Left renal pelvis (tissue), 4 donors: ENCODE measurements at places on chromosomes 7 and 10.

DNA sequence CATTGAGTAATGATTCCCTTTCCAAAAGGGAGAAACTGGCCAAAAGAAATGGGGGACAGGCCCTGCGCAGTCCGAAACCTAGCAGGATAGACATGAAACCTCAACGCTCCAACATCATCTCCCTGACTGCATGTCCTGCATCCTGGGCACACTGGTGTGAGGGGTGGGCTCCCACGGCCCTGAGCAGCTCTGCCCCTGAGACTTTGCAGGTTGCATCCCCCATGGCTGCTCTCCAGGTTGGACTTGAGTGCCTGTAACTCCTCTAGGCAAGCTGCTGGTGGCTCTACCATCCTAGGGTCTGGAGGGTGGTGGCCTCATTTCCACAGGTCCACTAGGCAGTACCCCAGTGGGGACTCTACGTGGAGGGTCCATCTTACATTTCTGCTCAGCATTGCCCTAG, 16.3 kb upstream of the CRYGN start:
- DNase-seq: no peak

- no peak for DNase-seq
These were observed 106.1 kb downstream of the PRKCQ start for GRCh38 chr10:6473901-6474370.

- no peak for DNase-seq
These were observed 2.8 kb upstream of the ERCC6 start for GRCh38 chr10:49541762-49542161.

- DNase-seq: no peak
These were observed 3.5 kb downstream of the AQP1 start for GRCh38 chr7:30915005-30915601.

- DNase-seq: no peak
These were observed at the start of gene WNT16 for GRCh38 chr7:121328508-121329190. WNT16 (plus strand) TSS chr7:121329000; CDS start chr7:121329293, 293 bp downstream.

DNA sequence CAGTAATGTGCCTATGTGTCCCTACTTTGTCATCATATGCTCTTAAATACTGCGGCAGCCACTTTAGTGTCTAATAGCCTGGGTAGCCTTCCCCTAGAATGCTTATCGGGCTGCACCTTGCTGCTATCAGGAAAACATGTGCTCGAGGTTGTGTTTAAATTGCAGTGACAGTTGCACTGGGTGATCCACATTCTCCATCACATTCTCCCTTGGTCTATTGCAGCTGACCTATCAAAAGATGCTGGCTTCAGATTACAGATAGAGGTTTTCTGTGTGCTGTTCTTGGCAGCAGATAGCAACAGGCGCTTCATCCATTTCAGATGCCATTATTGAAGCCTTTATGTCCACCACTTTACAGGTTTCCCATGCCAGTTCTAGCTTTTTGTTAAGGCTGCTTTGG, 130.1 kb upstream of the MDFIC start:
- no peak for DNase-seq

- no peak for DNase-seq
These were observed 34.3 kb downstream of the JAKMIP3 start for GRCh38 chr10:132100091-132100481.

DNA sequence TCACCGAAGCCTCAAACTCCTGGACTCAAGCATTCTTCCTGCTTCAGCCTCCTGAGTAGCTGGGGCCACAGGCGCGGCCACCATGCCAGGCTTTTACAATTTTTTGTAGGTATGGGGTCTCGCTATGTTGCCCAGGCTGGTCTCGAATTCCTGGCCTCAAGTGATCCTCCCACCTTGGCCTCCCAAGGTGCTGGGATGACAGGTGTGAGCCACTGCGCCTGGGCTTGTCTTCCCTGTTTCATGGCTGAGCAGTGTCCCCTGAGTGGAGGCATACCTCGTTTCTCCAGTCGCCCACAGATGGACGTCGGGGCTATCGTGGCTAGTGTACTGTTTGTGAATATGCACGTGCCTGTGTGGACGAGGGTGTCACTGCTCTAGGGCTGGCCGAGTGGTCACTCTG, 11.3 kb downstream of the INPP5A start:
- no peak for DNase-seq

DNA sequence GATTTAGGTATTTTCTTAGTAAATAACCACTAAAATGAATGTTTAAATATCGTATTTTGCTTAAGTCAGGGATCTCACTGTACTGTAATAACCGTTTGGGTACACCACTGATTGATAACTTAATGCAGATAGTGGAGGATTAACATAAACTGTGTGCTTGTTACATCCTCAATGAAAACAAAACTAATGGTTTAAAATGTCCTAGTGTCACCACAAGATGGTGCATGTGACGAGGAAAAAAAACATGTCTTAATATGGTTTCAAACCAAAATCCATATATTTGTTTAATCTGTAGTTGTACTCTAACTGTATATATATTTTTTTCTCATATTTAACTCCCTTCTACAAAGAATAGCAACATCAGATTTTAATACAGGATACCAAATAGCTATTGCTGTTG, 19.2 kb downstream of the ARMC10 start:
- no peak for DNase-seq

DNA sequence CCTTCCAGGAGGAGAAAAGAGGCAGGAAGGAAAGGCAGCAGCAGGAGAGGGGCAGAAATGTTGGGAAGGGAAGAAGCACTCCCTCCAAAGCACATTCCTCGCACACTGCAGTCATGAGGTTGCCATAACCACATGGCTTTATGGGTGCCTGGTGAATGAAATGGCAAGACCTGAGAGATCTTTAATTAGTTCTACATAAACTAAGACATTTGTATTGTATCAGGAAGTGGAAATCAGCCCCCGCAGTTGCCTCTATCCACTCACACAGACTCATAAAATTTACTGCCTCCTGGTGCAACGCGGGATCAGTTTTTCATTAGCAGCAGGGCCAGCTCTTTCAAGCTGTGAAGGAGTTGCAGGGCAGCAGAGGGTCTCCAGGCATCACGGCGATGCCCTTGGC, 106.4 kb downstream of the COL13A1 start:
- no peak for DNase-seq

- no peak for DNase-seq
These were observed 49.9 kb downstream of the BLVRA start for GRCh38 chr7:43808410-43808809.

GRCh38 chr7:114217026-114217806, 197.4 kb upstream of the FOXP2 start:
- DNase-seq: no peak

- peak; percentile 18 for DNase-seq
These were observed 686 bp downstream of the AASS start for GRCh38 chr7:122143376-122143750.

- no peak for DNase-seq
These were observed 111.3 kb downstream of the HECTD2 start for GRCh38 chr10:91521439-91521838.

DNA sequence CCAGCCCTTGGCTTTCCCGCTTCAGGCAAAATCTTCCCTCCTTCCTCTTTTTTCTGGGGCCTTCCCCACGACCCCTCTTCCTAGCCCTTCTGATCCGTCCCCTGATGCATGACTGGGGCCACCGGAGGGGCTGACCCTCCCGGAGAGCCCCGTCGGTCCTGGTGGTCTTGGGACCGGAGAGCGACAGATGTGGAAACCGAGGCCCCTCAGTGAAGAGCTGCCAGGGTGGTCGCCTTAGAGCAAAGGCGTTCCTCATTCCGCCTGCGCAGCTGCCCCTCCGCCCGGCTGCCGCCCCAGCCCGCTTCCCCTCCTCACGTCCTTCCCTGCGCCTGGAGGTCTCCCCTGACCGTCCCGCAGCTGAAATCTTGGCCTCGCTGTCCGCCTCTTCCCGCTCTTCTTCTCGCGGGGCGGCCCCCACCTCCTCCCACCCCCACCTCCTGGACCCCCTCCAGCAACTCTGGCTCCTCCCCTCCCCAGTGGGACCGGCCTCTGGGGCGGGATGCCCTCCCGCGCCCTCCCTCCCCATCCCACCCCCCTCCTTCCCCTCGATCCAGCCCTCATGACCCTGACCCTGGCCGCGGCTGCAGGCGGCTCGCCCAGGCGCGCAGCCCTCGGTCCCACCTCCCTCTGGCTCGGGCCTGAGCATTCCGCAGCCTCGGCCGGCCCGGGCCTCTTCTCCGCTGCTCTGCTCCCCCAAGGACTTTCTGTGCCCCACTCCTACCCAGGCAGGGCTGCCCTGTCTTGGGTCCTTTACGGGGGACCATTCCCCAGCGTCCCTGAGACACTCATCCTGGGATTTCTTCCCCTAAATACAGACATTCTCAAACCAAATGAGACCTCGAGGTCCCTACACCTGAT, at the start of gene RARRES2:
Gene RARRES2 (minus strand): TSS at position 367 of the 858 bp plus-strand sequence. CDS start 1,020 bp downstream, outside the sequence.
- no peak for DNase-seq

DNA sequence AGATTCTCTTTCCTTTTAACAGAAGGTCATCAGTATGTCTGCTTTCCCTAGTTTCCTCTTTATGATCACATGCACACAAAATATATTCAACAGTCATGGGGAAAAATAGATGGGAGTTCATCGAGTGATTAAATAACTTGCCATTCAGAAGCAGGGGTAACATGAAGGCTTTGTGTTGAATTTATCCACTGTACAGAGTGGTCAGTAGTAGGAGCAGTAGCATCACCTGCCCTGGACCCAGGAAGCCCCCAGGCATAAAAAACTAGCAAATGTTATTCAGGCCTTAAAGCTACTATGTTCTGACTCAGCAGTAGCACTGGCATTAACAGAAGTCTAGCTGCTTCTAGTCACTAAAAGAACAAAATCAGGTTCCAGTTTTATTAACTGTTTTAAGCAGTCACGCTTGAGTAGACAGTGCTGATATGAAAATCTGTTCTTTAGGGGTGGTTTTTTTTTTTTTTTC, 31.4 kb upstream of the FAM133B start:
- no peak for DNase-seq

- no peak for DNase-seq
These were observed 1.9 kb downstream of the VGF start for GRCh38 chr7:101163279-101164070.

DNA sequence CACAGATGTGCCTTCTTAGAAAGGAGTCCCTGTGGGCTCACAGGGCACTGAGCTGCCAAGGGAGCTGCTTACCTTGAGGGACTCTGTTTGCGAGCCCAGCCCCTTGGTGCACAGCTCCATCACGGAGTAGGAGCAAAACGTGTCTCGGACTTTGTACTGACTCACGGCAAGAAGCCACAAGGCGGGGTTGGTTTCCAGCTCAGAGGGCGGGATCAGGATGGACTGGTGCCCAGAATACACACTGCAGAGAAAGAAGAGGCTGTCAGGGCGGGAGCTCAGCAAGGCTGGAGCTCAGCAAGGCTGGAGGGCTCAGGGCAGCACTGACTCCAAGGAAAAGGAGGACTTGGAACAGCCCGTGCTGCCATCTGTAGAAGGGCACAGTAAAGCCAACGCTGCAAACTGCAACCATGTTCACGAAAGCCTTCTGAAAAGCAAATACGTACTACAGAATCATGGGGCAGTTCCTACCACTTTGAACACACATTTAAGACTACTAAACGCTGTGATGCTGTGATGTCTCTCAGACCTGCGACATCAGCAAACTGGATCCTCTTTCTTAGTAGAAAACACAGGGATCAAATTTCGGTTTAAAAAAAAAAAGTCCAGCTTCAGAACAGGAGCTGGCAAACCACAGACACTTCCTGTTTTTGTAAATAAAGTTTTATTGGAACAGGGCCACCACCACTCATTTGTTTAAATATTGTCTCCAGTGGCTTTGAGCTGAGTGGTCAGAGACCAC, 194.3 kb downstream of the ZMYND11 start:
- no peak for DNase-seq

GRCh38 chr7:87370660-87371180, 25.3 kb downstream of the CROT start:
- no peak for DNase-seq

- DNase-seq: no peak
These were observed 93.6 kb downstream of the ANK3 start for GRCh38 chr10:60296073-60296472.

DNA sequence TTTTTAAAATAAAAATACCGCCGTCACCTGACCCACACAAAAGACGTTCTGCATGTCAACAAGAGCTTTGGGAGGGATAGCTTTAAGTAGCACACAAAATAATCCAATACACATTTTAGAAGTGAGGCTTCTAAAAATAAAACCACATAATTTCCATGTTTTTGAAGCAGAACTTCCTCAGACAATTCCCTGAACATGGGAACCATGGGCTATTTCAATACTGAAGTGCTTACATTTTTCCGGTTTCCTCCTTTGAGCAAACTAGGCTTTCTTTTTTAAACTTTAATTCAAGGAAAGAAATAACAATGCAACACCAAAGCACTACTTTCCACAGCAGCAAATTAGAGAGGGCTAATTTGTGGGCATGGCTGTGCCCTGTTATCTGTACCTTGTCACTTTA, 59.9 kb downstream of the ELMO1 start:
- no peak for DNase-seq

- DNase-seq: no peak
These were observed 764.9 kb upstream of the AUTS2 start for GRCh38 chr7:68833422-68833821.

GRCh38 chr10:48773580-48773979, 88.9 kb downstream of the WDFY4 start:
- no peak for DNase-seq

DNA sequence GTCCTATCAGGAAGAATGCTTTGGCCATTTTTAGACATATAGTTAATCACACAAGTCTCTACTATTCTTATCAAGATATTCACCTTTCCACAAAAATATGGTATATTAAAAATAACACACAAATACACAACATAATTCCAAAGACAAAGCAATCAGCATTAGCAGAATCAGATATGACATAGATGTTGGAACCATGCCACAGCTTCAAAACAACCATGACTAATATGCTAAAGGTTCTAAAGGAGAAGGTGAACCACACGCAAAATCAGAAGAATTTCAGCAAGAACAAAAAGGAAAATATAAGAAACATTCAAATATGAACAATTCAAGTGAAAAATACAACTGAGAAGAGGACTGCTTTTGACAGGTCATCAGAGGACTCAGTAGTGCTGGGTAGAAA, 670.2 kb upstream of the SORCS1 start:
- DNase-seq: no peak

DNA sequence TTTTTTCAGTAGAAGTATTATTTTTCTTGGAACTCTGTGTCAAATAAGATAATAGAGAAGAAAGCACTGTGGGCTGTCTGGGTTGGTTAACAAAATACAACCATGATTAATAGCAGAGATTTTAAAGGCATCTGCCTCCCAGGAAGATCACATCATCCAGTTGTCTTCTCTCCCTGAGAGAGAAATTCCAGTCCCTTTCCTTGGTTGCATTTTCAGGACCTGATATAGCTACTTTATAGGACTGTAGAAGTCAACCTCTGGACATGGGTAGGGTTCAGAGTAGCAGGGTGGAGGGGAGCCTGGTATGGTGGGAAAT, 309.9 kb upstream of the IGFBP3 start:
- DNase-seq: no peak

GRCh38 chr10:90591629-90592028, 266.2 kb downstream of the HTR7 start:
- no peak for DNase-seq

GRCh38 chr7:23261843-23262452, 15.4 kb downstream of the GPNMB start:
- DNase-seq: no peak

DNA sequence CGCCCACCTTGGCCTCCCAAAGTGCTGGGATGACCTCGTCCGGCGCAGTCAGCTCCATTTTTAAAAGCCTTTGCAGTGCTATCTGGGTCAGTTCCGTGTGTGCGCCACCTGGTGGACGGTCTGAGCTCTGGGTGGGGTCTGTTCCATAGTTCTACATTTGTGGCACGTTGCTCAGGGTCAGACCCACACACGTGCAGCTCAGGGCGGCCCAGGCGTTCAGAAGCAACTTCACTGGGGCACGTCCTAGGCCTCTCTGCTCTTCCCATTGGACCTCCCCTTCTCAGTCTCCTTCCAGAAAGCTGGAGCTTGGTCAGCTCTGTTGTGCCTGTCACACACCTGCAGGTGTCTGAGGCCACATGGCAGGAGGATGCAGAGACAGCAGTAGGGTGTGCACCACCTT, 137.9 kb downstream of the DNAJB6 start:
- DNase-seq: no peak

GRCh38 chr7:20089431-20089830, 127.8 kb downstream of the MACC1 start:
- DNase-seq: no peak
